Colonic mucosa (tissue), 4 donors: ENCODE measurements at places on chromosomes 2 and 18. TPM values are rescaled to one million over a fixed set of nuclear protein-coding genes. Genes with fewer than 3 reads are reported as not detected.

- DNase-seq = no peak
Observed at GRCh38 chr18:9017905-9018227, 84.6 kb upstream of the NDUFV2 start.

NCK2 gene
- 51.3 TPM for total RNA-seq

DNA sequence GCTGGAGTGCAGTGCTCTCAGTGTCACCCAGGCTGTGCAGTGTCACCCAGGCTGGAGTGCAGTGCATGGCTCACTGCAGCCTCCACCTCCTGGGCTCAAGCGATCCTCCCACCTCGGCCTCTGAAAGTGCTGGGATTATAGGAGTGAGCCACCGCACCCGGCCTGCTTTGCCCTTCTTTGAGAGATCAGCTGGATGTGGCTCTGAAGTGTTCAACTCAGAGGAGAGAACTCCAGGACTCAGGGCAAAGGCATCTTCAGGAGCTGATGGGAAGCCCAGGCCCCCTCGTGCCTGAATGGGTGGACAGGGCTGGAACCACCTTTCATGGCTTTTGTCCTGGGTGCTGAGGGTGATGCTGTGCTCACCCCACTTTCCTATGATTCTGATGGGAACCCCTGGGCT is 52.0 kb upstream of the HAAO start:
- no peak for DNase-seq

DNA sequence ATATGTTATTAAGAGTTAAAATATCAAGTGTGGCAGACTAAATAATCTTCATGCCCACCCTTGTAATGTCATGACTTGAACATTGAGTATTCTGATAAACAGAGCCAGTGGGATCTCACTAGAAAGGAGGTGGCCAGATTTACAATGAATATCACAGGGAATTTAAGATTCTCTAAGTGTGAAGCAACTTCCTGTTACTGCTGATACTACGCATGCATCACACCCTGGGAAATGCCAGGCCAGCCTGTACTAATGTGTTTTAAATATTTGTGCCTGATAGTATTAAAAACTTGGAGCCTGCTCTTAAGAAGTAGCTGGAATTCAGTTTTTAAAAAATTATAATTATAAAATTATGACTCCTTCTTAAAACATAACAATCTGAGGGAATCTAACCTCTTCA is 148.3 kb downstream of the LAMA3 start:
- no peak for DNase-seq

GRCh38 chr2:64437883-64438282 is 16.1 kb upstream of the LGALSL start:
- no peak for DNase-seq

OTOS gene
- not detected for total RNA-seq

ZNF521 gene
- total RNA-seq = 3.8 TPM

C2orf42 gene
- total RNA-seq = 11.4 TPM

CDH2 gene
- 1.4 TPM for total RNA-seq

POTEI gene
- 0.11 TPM for total RNA-seq

NCL gene
- 534 TPM for total RNA-seq

DNA sequence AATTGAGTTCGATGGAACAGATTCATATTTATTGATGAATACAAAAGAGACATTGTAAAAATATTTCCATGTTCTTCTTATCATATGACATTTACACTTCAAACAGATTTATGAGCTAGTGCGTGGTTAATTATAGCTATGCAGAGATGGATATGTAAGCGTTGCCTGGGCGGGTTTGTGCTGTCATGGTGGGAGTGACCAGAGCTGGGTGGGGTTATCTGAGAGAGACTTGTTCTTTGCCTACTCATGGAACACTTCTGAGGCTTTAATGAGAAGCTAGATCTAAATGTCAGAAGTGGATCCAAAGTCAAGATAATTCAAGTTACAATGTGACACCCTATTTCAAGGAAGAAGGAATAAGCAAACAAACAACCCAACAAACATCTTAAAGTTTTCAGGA is 162.3 kb upstream of the ZEB2 start:
- no peak for DNase-seq

SPP2 gene
- not detected for total RNA-seq

- no peak for DNase-seq
Observed at GRCh38 chr18:59820663-59821062, 79.1 kb upstream of the PMAIP1 start.

CNNM3 gene
- total RNA-seq = 24.4 TPM

MPP4 gene
- total RNA-seq = not detected

DNA sequence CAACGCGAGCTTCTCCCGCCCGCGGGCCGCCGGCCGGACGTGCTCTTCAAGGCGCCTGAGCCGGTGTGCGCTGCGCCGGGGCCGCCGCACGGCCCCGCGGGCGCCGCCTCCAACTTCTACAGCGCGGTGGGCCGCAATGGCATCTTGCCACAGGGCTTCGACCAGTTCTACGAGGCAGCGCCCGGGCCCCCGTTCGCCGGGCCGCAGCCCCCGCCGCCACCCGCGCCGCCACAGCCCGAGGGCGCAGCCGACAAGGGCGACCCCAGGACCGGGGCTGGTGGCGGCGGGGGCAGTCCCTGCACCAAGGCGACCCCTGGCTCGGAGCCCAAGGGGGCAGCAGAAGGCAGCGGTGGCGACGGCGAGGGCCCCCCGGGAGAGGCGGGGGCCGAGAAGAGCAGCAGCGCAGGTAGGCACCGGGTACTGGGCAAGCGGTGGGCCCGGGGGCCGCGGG is 676 bp downstream of the HOXD11 start:
- peak; percentile 12 for DNase-seq

DNA sequence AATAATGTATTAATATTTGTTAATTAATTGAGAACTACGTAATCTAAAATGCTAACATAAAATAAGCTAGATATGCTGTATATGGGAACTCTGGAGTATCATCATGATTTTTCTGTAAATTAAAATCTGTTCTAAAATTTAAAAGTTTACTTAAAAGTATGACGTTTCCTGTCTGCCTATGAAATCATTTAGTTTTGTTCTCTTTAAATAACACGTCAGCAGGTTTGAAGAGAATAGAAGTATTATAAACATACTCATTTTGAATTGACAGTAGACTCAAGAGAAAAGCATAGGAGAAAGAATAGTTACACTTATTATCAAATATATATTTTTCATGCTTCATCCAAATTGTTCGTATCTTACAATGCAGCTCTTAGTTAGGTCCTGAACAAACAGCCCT is 19.1 kb upstream of the ZNF804A start:
- no peak for DNase-seq

DNA sequence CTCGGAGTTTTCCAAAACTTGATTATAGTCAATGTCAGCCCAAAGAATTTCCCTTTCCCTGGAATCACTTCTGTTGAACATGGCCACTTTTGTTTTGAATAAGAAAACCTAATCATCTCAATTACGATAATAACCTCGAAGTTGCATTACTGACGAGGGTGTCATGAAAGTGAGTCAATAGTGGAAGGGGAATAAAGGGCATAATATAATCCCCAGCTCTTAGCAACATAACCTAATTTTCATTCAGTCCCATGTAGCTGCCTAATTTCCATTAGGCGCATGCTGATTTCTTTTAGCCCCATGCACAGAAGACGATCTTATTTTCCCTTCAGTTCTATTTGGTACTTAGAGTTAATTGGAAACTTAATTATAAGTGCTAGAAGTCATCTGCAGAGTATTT is 51.1 kb upstream of the RAPH1 start:
- no peak for DNase-seq

SLC14A1 gene
- 0.52 TPM for total RNA-seq
